ENCODE measurements at places on chromosomes 5 and 9.

- no peak for DNase-seq
These were observed 75.2 kb downstream of the PHF2 start for GRCh38 chr9:93651521-93651950.

GRCh38 chr5:148585988-148586387 lies 68.3 kb downstream of the HTR4 start:
- DNase-seq: no peak

- no peak for DNase-seq
These were observed 27.0 kb upstream of the ALDOB start for GRCh38 chr9:101462558-101462957.

- DNase-seq: no peak
These were observed 311.6 kb downstream of the PLK2 start for GRCh38 chr5:58148254-58148775.

- DNase-seq: no peak
These were observed 27.3 kb upstream of the TTC23L start for GRCh38 chr5:34811706-34812105.

DNA sequence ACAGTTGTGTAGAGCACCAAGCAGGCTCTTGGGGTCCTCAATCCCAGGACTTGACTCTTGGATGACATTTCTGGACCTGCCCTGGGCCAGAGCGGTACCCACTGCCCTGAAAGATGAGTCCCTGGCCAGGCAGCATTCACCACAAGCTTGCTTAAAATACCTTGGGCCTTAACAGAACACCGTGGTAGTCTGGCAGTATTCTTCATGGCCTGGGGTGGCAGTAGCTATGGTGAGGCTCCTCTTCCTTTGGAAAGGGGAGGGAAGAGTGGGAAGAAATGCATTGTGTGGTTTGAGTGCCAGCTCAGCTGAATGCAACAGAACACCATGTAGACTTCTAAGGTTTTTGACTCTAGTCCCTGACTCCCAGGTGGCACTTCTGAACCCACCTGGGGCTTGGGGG lies 29.4 kb upstream of the IRGM start:
- no peak for DNase-seq

DNA sequence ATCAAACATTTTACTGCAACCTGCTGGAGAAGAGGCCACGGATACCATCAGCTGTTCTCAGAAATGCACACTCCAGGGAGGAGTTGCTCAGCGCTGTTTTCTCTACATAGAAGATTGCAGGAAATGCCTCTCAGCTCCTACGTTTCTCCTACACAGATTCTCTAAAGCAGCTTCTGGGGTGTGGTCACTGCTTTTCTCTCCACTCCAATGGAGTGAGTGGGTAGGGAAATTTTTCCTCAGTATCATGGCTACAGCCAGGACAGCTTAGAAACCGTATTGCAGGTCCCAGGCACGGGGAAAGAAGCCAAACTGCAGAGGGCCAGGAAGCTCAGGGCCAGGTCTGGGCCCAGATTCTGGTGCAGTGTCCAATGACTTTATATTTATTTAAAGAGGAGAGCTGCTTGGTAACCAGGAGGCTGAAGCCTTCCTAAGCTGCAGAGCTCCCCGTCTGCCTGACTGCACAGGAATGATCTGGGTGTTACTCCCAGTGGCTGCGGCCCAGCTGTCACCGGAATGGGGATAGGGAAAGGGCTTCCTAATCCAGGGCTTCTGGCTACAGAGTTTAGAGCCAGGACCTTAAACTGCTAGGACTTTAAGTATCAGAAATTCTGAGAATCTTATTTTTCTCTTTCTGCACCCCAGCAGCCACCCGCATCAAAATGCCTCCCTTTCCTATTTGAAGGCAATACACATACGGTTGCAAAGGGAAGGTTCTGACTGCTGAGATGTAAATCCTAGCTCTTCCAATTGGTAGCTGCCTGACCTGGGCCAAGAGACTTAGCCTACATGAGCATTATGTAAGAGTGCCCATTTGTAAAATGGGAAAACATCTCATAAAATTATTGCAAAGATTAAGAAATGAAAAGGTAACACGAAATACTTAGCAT lies 1.4 kb upstream of the SPTAN1 start:
- DNase-seq: no peak

- no peak for DNase-seq
These were observed 206.7 kb downstream of the FAM114A2 start for GRCh38 chr5:153831973-153832372.

- no peak for DNase-seq
These were observed 45.7 kb downstream of the PPARGC1B start for GRCh38 chr5:149775785-149776184.

GRCh38 chr5:55994495-55994997 lies at the start of gene IL6ST:
TSS of gene IL6ST (minus strand) at chr5:55994963. CDS start at chr5:55976278, 18,685 bp downstream.
- no peak for DNase-seq

DNA sequence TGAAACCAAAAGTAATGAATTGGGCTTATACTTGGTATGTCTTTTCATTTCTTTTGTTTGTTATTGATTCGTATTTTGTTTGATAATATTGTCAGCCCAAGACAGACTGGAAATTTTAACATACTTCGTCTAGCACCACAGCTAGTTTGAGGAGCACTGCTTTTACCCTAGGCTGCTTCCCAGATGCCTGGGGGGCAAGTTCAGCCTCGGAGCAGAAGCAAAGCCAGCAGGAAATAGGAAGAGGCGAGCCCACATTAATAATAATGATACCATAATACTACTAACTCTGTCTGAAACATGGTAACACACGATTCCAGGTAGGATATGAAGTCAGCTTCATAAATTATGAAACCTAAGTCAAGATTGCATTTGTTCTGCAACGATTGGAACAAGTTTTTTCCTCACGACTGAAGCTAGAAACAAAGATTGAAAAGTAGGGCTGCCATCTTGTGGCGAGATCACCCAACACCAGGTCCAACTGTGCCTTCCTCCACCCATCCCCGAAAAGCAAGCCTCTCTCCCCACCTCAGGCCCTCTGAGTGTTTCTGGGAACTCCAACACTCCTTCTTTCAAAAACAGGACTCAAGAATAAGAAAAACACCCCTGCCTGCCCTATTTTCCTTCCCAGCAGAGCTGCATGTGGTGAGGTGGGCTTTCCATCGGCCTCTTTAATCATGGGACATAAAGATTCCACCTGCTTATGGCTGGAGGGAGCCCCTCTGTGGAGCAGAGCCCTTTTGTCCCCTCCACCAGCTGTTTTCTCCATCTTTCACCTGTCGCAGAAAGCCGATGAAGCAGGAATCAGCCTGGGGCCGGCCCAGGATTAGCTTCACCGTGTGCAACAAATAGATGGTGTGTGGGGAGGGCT lies 236.4 kb downstream of the CAAP1 start:
- DNase-seq: no peak

GRCh38 chr5:3701694-3702093 lies 106.1 kb downstream of the IRX1 start:
- DNase-seq: no peak

GRCh38 chr5:107567901-107568671 lies 102.7 kb downstream of the EFNA5 start:
- no peak for DNase-seq

DNA sequence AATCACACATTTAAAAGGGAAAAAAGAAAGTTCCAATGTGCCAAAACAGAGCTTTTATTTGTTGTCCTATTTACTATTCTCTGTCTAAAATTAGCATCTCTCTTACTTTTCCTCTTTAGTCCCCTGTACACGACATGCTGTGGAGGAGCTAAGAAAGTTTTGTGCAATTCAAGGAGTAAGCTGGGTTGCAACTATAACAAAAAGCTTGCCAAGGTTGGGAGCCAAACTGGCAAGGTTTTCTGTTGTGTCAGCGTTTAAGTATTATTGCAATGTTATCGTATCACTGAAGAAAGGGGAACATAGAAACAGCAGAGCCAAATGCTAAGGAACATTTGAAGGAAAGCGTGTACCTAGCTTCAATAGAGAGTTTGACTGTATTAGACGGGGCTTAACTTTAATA lies 680.8 kb downstream of the CETN3 start:
- no peak for DNase-seq

DNA sequence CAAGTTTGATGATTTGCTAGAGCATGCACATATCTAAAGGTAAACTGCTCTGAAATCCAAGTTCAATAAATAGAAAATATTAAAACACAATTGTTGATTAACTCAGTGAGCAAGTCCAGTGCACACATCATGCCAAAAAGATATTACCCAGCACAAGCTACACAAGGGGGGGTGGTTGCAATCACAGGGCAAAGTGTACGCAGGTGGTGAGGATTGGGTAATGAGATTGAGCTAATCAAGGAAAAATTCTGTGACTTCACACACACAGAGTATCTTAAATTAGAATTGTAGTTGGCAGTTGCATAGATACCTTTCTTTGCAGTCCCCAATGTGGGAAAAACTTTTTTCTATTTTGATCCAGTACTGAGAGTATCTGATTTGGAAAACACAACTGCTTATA lies 156.1 kb upstream of the NTRK2 start:
- DNase-seq: no peak

- DNase-seq: no peak
These were observed 150.3 kb downstream of the GPBP1 start for GRCh38 chr5:57324181-57324580.

DNA sequence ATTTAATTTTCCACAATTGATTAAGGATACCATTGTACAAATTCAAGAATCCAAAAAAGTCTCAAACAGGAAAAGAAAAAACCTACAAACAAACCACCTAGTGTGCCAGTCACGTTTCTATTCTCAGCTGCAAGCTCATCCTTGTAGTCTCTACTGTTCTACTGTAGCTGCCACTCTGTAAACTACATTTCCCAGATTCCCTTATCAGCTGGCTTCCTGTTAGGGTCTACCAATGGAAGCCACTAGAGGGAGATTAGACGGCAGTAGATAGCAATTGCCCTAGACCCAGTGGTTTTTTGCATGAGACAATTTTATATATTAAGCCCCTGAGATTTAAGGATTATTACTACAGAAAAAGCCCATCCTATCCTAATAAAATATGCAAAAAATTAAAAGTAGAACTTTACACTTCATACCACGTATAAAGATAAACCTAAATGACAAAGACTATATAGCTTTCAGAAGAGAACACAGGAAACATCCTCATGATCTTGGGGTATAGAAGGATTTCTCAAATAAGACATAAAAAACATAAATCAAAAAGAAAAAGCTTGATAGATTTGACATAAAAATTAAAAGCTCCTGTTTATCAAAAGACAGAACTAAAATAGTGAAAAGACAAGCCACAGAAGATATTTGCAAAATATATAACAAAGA lies 37.4 kb downstream of the P4HA2 start:
- DNase-seq: peak; percentile 17

DNA sequence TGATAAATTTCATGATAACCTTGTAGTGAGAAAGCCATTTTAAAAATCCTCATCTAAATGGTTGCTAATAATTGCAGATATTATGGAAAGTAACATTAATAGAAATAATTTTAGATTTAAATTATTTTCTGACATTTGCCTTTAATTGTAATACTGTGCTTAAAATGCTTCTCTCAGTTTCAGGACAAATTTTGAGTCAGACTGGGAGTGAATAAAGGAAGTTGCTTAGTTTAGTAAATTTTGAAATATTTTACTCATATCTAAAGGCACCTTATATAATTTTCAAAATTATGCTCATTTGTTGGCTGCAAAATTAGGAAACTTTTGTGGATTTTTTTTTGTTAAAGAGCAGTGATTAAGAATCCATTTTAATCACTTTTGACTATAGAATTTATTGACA lies 93.8 kb downstream of the CSNK1G3 start:
- no peak for DNase-seq

DNA sequence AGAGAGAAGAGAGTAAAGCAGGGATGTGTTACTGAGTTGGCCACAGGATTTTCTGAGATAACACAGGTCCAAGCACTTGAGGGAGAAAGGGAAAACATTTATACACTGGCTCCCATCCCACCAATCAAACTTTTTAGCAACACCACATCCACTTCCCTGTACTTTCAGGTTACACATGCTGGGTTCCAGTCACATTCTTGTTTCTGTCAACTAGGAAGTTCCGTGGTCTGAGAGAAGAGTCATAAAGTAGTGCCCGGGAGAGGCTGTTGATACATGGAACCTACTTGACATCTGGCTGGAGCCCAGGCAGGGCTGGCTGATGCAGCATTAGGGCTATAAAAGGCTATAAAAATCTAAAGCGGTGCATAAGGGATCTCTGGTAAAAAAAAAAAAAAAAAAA lies 473.9 kb upstream of the COX7C start:
- DNase-seq: no peak

DNA sequence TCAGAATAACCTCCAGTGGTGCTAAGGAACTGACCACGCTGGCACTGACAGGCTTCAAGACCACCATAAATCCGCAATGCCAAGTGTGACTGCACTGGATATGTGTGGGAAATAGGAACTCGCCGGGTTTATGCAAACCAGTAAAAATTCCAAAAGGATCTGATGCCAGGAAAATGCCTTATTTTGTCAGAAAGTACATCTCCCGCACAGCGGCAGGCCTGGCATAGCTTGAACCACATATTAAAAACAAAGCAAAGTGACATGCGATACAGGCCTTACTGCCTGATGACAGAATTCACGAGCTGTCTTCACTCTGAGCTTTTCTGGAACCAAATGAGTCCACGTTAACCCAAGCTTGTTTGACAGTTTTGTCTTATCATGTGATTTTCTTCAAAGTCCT lies 139.6 kb downstream of the GLIS3 start:
- no peak for DNase-seq

GRCh38 chr9:114619191-114619761 lies 8.2 kb downstream of the TMEM268 start:
- no peak for DNase-seq

GRCh38 chr5:75142566-75143136 lies 90.3 kb upstream of the GCNT4 start:
- no peak for DNase-seq

GRCh38 chr9:136577941-136578625 lies 32.2 kb upstream of the NOTCH1 start:
- DNase-seq: no peak

- DNase-seq: no peak
These were observed 712.1 kb downstream of the CDH9 start for GRCh38 chr5:26326153-26326759.

- DNase-seq: no peak
These were observed 101.6 kb downstream of the TRIO start for GRCh38 chr5:14244721-14245120.

- no peak for DNase-seq
These were observed 302.6 kb downstream of the ARHGEF28 start for GRCh38 chr5:73928476-73929070.

- no peak for DNase-seq
These were observed 55.6 kb downstream of the CFAP90 start for GRCh38 chr5:7795306-7795705.

GRCh38 chr5:133063965-133064364 lies 12.2 kb downstream of the HSPA4 start:
- no peak for DNase-seq

GRCh38 chr5:144549580-144549979 lies 378.9 kb downstream of the KCTD16 start:
- DNase-seq: peak; percentile 37

DNA sequence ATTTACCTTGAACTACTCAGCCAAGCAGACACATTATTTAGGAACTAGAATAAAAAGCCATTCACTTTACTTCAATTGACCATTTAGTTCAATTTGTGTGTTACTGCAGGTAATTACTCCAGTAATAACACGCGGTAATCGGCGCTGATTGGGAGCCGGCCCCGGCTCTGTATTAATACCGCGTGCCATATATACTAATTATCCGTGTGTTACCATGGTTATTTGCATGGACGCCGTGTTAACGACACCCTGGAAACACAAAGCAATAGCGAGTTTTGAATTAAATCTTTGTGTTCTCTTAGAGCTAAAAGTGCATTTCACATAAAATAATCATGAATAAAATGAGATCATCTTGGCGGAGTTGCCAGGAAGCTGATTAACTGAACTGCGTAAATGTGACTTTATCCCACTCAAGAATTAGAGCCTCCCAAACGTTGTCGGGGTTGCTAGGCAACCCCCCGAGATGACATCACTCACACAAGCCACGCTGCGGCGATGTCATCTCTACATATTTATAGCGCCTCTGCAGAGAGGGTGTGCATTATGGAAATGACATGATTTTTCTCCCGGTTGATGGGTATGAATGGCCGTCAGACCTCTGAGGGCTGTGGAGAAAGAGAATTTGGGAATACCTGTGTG lies 41.4 kb upstream of the RNU6ATAC start:
- no peak for DNase-seq
